Muscle of leg (tissue), 16 donors: ENCODE measurements at places on chromosomes 2 and 18.

DNA sequence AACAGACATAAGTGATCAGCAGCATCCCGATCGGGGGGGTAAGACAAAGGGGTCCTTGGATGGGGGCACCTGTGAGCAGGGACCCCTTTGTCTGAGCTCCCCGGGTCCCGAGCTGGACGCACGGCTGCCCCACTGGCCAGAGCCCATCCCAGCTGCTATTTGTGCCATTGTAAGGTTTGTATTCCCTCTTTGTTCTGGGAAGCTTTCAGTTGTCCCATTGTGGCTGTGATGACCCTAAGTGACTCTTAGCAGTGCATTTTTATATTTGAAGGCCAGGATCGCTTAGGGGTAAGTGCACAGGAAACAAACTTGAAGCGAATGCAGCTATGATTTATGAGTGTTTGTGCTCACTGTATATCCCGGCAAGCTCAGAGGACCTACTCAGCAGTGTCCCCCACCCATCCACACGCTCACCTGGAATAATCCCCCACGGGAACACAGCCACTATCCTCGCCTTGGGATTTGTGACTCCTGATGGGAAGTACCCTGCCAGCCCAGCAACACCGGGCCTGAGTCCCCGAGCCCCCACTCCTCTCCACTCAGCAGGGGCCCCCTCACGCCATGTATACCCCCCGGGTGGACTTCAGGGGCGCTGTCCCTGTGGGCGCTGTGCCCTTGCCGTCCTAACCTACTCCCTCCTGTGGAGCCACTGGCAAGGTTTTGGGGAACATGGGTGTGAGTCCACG, 80.1 kb downstream of the MBP start:
- no peaks in the 10 kb centered on the region for H3K27me3 ChIP-seq
- H3K4me3 ChIP-seq: no peak overlapping the region
- peaks cover 2% of the 10 kb centered on the region for H3K36me3 ChIP-seq
- H3K4me1 ChIP-seq: peaks cover 51% of the 10 kb centered on the region
- no peak for DNase-seq
- H3K27ac ChIP-seq: no peak overlapping the region

DNA sequence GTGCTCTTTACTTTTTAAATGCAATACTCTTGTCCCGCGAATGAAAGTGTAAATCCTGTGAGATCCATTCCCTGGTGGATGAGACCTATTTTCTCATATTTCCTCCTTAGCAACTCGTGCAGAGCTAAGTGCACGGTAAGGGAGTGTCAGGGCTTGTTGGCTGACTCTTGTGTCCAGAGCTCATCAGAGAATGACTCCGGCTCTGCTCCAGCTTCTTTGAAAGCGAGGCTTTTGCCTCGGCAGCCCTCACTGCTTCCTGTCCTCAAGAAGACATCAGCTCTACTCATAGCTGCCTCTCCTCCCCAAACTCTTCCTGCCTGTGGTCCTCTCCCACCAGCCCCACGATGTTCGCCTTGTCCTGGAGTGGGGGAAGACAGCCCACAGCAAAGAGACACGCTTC, 70.7 kb downstream of the LIPG start:
- no peak overlapping the region for H3K4me3 ChIP-seq
- H3K27ac ChIP-seq: no peak overlapping the region
- peaks cover 20% of the 10 kb centered on the region for H3K4me1 ChIP-seq
- no peaks in the 10 kb centered on the region for H3K36me3 ChIP-seq
- DNase-seq: peak; percentile 78

GRCh38 chr2:45930396-45930792, 278.9 kb downstream of the PRKCE start:
- no peaks in the 10 kb centered on the region for H3K27me3 ChIP-seq
- H3K4me3 ChIP-seq: no peak overlapping the region
- no peak for DNase-seq
- H3K4me1 ChIP-seq: no peaks in the 10 kb centered on the region

DNA sequence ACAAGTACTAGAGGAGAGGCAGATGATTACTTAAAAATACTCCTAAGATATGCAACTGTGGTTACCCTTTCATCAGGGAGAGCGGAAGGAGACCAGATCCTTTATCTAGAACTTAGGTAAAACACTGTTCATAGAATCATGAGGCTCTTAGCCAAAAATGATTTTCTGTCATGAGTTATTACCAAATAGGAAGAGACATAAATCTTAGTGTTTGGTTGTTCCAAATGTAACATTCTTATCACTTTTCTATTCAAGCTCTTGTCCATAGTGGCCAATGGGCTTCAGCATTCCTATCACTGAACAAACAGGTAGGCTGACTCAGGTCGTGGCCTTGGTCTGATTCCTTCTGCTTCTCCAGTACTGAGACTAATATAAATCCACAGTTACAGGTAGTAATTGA, 38.5 kb downstream of the RPRD1A start:
- peaks cover 5% of the 10 kb centered on the region for H3K36me3 ChIP-seq
- no peaks in the 10 kb centered on the region for H3K4me1 ChIP-seq
- no peak overlapping the region for H3K27ac ChIP-seq
- no peak overlapping the region for H3K4me3 ChIP-seq
- H3K27me3 ChIP-seq: no peaks in the 10 kb centered on the region

DNA sequence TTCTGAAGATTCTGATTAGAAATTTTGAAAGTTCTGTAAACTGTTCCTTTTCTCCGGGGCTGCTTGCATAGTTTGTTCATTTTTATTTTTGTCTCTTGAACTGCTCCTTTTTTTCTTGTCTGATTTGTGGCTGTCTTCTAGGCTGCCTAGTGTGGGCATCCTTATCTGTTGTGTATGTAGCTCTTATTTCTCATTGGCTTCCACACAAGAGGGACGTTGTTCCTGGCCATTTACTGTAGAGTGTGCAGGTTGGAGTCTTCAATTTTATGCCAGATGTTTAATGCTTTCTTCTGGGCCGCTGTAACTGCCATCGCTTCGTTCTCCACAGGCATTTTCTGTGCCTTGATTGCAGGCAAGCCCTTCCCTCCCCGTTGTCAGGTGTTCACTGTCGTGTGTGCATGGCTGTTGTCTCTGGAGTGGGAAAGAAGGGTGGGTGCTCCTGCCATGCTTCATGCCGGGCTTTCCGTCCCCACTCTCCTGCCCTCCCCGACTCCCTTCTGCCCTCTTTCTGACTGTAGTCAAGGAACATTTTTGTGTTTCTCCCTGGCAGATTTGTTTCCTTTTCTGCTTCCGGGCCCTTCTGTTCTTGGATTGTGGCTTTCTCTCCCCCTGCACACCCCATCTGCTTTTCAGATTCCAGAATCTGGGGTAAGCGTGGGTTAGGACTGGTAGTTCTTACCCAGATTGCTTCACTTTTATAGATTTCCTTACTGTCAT, 15.5 kb downstream of the CEP192 start:
- peak; percentile 20 for DNase-seq
- H3K4me3 ChIP-seq: no peak overlapping the region
- H3K27me3 ChIP-seq: no peaks in the 10 kb centered on the region
- no peaks in the 10 kb centered on the region for H3K4me1 ChIP-seq
- H3K36me3 ChIP-seq: peaks cover 28% of the 10 kb centered on the region

DNA sequence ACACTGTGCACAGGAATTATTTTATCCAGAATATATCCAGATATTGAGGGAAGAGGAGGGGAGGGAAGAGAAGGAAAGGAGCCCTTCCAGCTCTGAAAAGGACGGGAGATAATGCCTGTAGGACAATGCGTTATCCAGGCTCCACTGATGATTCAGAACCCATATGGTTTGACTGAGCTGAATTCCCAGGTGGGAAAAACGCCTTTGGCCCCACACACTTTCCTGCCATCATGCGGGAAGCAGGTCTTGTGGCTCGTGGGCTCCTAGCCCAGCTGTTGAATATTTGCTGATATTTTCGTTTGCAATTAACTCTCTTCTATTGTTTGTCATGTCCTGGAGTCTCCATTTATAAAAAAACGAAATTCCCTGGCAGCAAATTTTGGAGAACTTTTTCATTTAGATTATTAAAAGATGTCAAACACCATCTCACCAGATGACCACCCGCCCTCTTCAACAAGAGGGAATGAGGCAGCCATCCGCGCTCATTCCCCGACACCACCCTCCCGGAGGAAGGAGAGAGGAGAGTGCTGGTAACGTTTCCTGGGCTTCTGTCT, 8.9 kb downstream of the COL6A3 start:
- H3K27me3 ChIP-seq: no peaks in the 10 kb centered on the region
- H3K27ac ChIP-seq: peak overlapping the region; percentile 47
- peaks cover 34% of the 10 kb centered on the region for H3K4me1 ChIP-seq
- H3K4me3 ChIP-seq: no peak overlapping the region

GRCh38 chr2:69646714-69647113, 3.2 kb upstream of the AAK1 start:
- no peak overlapping the region for H3K4me3 ChIP-seq
- H3K4me1 ChIP-seq: peaks cover 14% of the 10 kb centered on the region
- DNase-seq: no peak
- no peaks in the 10 kb centered on the region for H3K36me3 ChIP-seq
- H3K27ac ChIP-seq: no peak overlapping the region

DNA sequence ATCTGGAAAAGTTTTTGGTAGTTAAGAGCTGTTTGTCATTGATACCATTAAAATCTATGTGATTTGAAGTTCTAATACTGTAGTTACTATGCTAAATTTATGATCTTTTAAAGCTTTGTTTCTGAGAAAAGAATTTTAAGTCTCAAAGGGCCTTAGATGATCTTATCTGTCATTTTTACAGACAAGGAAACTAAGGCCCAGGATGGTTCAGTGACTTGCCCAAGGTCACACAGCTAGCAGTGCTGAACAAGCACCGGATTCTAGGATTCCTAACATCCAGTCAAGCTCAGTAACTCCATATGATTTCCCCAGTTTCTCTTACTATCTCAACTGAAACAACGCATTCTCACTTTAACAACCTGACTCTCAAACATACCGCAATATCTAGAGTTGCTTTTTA, 37.7 kb downstream of the PELI1 start:
- no peaks in the 10 kb centered on the region for H3K27me3 ChIP-seq
- no peak for DNase-seq
- no peaks in the 10 kb centered on the region for H3K4me1 ChIP-seq
- H3K27ac ChIP-seq: no peak overlapping the region
- no peak overlapping the region for H3K4me3 ChIP-seq

GRCh38 chr2:16005816-16006536, 65.6 kb downstream of the MYCN start:
- H3K4me1 ChIP-seq: peaks cover 2% of the 10 kb centered on the region
- H3K27ac ChIP-seq: no peak overlapping the region
- H3K4me3 ChIP-seq: no peak overlapping the region
- no peak for DNase-seq
- H3K27me3 ChIP-seq: peaks cover 3% of the 10 kb centered on the region
- H3K36me3 ChIP-seq: no peaks in the 10 kb centered on the region
